EH (cell line): ENCODE measurements at places on chromosomes 13 and 19.

- peak; percentile 14 for DNase-seq
These were observed 3.2 kb downstream of the LHFPL6 start for GRCh38 chr13:39599842-39600241.

- DNase-seq, result no peak
These were observed 504.5 kb downstream of the FOXO1 start for GRCh38 chr13:40161931-40162330.

GRCh38 chr19:48987323-48987722, 5.8 kb downstream of the GYS1 start:
- DNase-seq, result no peak

GRCh38 chr13:79780240-79780639, 299.3 kb downstream of the NDFIP2 start:
- peak; percentile 37 for DNase-seq

DNA sequence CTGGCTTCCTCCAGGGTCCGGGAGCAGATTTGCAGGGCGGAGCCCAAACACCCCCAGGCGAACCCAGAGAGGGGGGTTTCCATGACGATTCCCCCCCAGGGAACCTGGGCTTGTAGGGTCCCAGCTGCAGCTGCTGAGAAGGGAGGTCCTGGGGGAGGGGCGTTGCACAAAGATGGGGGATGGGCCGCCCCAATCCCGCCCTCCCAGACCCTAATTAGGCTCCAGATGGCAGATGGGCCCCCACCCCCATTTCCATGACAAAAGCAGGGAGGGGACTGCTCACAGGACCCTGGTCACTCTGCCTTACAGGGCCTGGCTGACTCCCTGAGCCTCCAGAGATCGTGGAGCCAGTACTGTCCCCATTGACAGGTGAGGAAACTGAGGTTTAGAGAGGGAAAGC, 15.2 kb downstream of the ELAVL3 start:
- DNase-seq, result no peak

- no peak for DNase-seq
These were observed at the start of gene ARL11 for GRCh38 chr13:49627831-49628652. Gene ARL11, plus strand, starts transcription at chr13:49628507. Its CDS starts 1,941 bp downstream, at chr13:49630448.

- DNase-seq, result peak; percentile 88
These were observed 673 bp downstream of the TEAD2 start for GRCh38 chr19:49361438-49362047.

- DNase-seq, result no peak
These were observed 13.7 kb downstream of the SYT3 start for GRCh38 chr19:50626011-50626410.

DNA sequence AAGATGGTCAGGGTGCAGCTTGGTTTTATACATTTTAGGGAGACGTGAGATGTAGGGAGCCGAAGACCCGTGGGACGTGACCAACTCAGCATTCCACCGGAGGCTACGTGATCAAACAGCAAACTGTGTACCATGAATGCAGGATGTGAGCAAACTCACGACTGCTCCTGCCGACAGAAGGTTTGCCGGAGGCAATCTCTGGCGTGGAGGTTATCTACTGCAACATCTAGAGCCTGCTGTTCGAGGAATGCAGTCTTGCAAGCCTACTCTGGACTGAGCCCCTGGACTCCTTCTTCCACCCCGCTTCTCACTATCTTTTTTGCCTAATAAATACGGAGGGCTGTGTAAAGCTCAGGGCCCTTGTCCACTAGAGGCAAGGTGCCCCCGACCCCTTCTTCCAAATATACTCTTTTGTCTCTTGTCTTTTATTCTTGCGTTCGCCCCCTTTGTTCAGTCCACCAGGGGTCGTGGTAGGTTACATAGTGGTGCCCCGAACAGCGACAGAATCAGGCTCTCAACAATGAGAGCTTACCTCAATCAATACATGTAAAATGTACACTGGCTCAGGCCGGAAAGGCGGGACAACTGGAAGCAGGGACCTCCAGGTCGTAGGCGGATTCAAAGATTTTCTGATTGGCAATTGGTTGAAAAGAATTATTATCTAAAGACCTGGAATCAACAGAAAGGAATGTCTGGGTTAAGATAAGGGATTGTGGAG, 8.9 kb upstream of the OR1I1 start:
- DNase-seq, result peak; percentile 88

- DNase-seq, result peak; percentile 84
These were observed 31.5 kb upstream of the HIF3A start for GRCh38 chr19:46265217-46265828.

DNA sequence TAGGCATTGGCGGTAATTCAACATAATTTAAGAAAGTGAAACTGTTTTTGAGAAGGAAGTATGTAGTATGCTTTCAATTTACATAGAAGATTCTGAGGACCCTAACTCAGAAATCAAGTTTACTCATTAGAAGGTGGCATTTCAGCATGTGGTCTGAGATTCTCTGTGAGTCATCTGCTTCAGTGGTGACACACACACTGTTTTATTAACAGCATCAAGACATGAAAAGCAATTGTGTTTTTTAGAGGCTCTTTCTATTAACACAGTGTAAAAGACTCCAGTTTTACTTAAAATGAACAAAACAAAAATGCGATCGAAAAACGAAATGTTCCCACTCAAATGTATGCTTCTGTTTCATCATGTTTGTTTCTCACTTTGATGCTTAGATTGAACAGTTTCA, 802.1 kb upstream of the SLITRK6 start:
- no peak for DNase-seq

DNA sequence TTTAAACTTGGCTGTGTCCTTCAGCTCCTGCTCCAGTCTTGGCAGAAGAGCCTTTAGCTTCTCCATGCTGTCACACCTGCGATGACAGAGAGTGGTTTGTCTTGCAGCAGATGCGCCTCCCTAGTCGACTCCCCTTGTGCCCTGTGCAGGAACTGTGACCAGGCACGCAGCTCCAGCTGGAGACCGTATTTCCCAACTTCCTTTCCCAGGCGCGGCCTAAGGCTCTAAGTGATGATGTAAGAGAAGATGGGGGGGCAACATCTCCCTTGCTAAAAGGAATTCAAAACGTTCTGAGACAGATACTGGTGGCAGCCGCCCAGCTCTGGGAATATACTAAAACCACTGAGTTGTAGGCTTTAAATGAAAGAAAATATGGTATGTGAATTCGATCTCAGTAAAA, 16.3 kb downstream of the DCUN1D2 start:
- DNase-seq, result peak; percentile 89

- DNase-seq, result no peak
These were observed 41.1 kb upstream of the GTF3A start for GRCh38 chr13:27383104-27383921.

- no peak for DNase-seq
These were observed 844.7 kb upstream of the MIR17HG start for GRCh38 chr13:90502762-90503161.

DNA sequence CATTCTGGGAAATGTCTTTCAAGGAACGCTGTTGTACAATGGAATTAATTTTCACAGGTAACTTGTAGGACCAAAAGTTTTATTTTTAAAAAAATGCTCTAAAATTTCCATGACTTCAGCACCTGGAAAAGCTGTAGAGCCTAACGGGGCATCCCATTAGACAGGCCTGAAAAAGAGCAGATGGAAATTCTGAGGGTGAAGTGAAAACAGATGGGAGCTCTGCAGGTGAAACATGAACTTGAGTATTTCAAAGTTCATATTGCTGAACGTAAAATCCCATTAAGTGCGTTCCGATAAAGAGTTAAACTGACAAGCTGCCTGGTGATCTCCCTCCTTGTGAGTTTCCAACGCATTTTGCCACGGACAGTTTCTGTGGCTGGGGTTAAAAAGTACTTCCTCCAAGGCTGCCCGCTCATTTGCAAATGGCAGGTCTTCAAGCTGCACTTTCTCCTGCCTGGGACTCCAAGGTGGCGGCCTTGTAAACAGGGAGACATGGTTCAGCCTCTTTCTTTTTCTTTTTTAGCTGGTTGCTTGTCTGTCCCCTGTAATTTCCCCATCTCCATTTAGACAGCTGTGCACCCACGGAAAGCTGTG, 450.4 kb downstream of the FGF9 start:
- no peak for DNase-seq
